ENCODE measurements at places on chromosomes 1 and 21. TPM values are rescaled to one million over a fixed set of nuclear protein-coding genes. Genes with fewer than 3 reads are reported as not detected.

GRCh38 chr21:33780631-33781030 is 135.0 kb downstream of the ATP5PO start:
- H3K4me1 ChIP-seq, result no peaks in the 10 kb centered on the region
- H3K27me3 ChIP-seq, result no peaks in the 10 kb centered on the region
- H3K36me3 ChIP-seq, result peaks cover 64% of the 10 kb centered on the region

DNA sequence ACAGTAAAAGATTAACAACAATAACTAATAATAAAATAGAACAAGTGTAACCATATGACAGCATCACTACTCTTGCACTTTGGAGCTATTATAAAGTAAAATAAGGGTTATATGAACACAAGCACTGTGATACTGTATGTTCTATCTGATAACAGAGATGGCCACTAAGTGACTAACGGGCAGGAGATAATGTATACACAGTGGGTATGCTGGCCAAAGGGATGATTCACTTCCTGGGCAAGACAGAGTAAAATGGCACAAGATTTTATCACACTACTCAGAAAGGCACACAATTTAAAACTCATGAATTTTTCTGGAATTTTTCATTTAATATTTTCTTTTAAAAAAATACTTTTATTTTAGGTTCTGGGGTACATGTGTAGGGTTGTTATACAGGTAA is 12.3 kb downstream of the SLC9C2 start:
- no peak overlapping the region for H3K4me3 ChIP-seq
- no peaks in the 10 kb centered on the region for H3K27me3 ChIP-seq
- no peak for DNase-seq
- H3K4me1 ChIP-seq, result no peaks in the 10 kb centered on the region
- H3K27ac ChIP-seq, result no peak overlapping the region

Gene ZNF593OS
- total RNA-seq, result not detected

DNA sequence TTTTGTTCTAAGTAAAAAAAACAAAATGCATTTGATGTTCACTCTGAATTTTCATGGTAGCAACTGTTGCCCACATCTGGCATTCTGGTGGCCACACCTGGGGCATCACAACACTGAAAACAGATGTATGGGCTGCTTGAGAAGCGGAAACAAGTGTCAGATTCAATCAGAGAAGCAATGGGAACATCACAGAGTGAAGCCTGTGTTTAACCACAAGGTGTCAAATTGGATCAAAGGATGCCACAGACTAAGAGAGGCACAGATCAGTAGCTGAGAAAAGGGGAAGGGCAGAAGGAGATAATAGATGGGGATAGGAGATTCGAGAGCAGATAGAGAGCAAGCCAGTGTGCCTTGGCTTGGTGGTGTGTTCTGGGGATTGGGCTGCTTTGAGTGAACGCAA is 49.8 kb upstream of the MTF2 start:
- no peak overlapping the region for H3K27ac ChIP-seq
- DNase-seq, result no peak
- H3K27me3 ChIP-seq, result peaks cover 16% of the 10 kb centered on the region
- H3K36me3 ChIP-seq, result no peaks in the 10 kb centered on the region
- no peaks in the 10 kb centered on the region for H3K4me1 ChIP-seq

Gene KCNA2
- total RNA-seq, result 0.40 TPM

DNA sequence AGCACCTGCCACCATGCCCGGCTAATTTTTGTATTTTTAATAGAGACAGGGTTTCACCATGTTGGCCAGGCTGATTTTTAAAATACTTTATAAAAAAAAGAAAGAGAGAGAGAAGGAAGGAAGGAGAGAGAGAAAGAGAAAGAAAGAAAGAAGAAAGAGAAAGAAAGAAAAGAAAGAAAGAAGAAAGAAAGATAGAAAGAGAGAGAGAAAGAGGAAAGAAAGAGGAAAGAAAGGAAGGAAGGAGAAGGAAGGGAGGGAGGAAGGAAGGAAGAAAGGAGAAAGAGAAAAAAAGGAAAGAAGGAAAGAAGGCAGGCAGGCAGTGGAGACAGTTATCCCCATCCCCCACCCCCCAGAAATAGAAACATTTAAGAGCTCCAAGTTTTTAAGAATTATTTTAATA is 69.9 kb downstream of the TOMM20 start:
- no peaks in the 10 kb centered on the region for H3K27me3 ChIP-seq
- H3K4me3 ChIP-seq, result no peak overlapping the region
- DNase-seq, result no peak

Gene F5
- total RNA-seq, result 6.0 TPM

GRCh38 chr1:53689223-53689622 is 49.7 kb downstream of the GLIS1 start:
- H3K4me1 ChIP-seq, result peaks cover 38% of the 10 kb centered on the region
- H3K36me3 ChIP-seq, result no peaks in the 10 kb centered on the region
- H3K27ac ChIP-seq, result no peak overlapping the region
- no peak for DNase-seq
- H3K27me3 ChIP-seq, result peaks cover 55% of the 10 kb centered on the region

DNA sequence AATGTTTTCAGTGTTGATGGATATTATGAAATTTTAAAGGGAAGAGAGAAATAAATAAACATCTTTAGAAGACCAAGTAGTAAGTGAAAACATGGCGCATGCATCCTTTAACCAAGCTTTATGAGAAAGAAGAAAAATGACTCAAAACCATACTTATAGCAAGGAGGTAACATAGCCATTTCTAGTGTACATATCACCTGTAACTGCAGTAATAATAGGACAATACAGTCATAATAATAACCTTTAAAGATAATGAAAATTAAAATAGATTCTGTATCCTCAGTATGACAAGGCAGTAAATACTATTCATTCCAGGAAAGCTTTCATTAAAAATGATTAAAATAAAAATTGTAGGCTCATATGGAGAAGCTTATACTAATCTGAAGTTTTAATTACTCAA is 141.2 kb downstream of the COL24A1 start:
- no peak overlapping the region for H3K27ac ChIP-seq
- DNase-seq, result no peak
- H3K4me1 ChIP-seq, result no peaks in the 10 kb centered on the region
- no peaks in the 10 kb centered on the region for H3K27me3 ChIP-seq
- H3K36me3 ChIP-seq, result no peaks in the 10 kb centered on the region

Gene HHIPL2
- 0.14 TPM for total RNA-seq

Gene BRDT
- total RNA-seq, result not detected

Measured in type B pancreatic cell (in vitro differentiated cells).